ENCODE measurements at places on chromosomes 4 and X.

DNA sequence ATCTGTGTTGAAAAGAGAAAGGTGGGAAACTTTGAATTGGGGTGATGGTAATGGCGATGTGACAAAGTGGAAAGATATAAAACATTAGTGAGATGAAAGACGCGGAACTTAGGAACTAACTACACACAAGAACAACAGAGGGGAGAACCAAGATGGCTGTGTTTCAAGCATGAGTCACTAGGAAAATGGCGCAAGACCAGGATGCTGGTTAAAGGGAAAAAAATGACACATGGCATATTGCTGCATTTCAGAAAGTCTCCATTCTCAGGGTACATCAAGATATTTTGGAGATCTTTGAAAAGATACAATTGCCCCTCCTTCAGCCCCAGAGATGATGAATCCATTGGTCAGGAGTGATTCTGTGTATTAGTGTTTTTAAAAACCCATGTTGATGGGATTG is 164.4 kb downstream of the FBXO8 start:
- DNase-seq: no peak

DNA sequence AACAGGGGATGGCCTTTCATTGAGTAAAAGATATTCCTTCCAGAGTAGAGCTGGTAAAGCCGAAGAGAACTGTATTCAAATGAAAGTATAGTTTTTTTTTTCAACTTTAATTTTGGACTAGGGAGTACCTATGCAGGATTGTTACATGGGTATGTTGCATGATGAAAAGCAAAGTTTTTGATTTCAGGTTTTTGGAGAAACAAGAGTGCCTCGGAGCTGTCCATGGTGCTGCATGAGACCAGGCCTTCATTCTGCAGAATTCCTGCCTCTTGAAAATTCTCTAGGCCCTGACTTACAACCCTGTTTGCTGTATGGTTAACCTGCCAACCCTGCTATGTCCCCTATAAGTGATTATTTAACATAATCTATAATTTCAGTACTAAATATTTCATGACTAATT is 1065.7 kb upstream of the FTHL17 start:
- no peak for DNase-seq

- DNase-seq: no peak
Measured at GRCh38 chrX:37753384-37753783, 26.5 kb upstream of the CYBB start.

DNA sequence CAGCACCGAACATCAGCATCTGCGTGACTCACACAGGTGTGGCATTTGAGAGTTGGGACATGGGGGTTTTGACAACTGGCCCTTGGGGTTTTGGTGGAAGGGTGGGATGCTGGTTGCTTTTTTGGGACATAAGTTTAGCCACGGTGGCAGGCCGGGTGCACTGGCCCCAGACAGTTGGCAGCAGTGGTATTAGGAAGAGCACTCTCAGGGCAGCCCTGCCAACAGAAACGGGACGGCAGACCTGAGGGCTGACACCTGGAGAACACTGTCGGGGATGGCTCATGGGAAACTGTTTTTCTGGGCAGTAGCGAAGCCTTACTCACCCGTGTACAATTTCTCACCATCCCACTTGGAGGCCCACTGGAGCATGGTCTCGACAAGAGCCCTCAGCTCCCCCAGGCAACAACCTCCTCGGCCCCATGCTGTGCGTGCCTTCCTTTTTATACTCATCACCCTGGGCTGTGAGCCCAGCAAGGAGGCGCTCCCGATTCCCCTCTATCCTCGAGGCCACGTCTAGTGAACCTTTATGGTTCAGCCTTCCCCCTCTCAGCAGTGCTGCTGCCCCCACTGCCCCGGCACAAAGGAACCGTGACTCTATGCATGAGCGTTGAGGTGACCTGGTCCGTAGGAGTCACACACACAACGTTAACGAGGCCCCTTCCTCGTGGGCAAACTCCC is 30.6 kb downstream of the WDR1 start:
- no peak for DNase-seq

DNA sequence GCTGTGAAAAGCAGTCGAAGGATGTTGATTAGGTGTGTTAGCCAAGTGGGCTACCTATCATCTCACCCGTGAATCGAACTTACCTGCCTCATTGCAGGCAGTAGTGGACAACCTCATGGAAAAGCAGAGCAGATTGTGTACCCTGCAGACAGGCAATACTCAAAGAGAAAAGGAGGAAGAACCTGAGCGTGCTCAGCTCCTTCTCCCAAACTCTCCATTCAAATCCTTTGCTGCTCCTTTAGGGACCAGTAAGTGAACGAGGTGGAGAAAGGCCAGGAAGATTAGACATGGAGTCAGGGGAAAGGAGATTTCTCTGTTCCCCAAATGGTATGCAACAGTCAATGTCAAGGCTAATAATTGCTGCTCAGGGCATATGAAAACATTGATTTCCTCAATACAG is 45.2 kb upstream of the ELF2 start:
- DNase-seq: no peak

- no peak for DNase-seq
Measured at GRCh38 chr4:89099034-89099433, 12.3 kb upstream of the TIGD2 start.

GRCh38 chr4:127403471-127404084 is 229.2 kb upstream of the INTU start:
- no peak for DNase-seq

GRCh38 chrX:139560221-139560620 is 29.7 kb downstream of the F9 start:
- DNase-seq: no peak

- DNase-seq: no peak
Measured at GRCh38 chr4:20760053-20760452, 59.8 kb downstream of the PACRGL start.

DNA sequence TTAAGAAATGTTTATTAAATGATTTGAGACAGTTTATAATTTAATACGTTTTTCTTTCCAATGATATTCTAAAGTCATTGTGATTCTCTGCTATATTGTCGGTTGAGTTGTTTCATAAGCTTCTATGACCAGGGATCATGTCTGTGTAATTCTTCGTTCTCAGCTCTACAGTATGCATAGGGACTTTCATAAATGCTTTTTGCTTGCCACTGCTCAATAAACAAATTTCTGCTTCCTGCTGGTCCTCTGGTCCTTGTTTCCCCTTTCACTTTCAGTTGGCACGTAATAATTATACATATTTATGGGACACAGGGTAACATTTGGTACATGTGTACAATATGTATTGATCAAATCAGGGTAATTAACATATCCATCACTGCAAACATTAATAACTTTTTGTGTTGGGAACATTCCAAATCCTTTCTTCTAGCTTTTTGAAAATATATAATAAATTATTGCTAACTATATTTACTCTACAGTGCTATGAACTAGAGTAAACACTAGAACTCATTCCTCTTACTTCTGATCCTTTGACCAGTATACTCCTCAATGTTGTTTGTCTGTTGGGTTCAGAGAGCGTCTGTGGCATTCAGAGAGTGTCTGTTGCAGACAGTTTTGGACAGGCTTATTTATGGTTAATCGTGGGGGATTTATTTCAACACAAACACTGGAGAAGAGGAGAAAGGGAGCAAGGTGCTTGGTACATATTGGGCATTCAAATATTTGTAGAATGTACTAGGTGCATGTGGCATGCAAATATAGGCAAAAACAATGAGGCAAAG is 68.3 kb upstream of the SPANXB1 start:
- no peak for DNase-seq

GRCh38 chr4:7360806-7361205 is 73.9 kb downstream of the PSAPL1 start:
- no peak for DNase-seq

DNA sequence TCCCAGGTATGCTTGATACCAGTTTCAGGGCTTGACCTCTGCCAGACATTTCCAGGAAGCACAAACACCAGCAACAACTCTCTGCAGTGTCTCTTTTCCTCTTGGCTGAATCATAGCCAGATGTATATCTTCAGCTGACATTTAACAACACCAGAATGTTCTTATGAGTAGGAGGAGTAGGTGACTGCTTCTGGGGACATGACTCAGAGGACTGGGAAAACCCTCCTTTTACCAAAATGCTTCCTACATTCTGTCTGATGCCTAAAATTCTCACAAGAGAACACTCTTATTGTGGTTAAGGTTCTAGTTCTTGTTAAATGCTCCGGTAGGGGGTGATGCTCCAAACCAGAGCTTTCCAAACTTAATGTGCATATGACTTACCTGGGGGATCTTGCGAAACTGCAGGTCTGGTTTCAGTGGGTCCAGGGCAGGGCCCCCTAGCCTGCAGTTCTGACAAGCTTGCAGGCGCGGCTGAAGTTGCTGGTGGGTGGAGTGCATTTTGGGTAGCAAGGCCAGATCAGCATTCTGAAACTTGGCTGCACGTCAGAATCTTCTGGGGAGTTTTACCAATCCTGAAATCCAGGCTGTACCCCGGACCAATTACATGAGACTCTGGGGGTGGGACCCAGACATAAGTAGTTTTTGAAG is 329.3 kb upstream of the RPS6KA3 start:
- DNase-seq: no peak

- no peak for DNase-seq
Measured at GRCh38 chrX:49273181-49273727, 3.7 kb downstream of the PPP1R3F start.

DNA sequence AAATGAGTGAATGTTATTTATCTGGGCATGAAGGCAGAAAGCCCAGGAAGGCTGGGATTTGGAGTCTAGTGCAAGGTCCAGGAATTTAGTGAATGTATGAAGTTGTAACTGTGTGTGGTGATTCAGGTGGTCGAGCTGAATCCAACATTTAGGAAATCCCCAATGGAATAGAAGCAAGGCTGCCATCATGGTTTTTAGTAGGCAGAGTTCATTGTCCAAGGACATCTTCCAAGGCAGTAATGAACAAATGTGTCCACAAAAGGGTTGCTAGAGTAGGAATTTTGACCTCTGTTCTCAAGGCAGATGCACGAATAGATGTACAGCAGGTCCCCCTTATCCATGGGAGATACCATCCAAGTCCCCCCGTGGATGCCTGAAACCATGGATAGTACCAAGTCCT is 42.9 kb upstream of the ACSL1 start:
- DNase-seq: no peak

- no peak for DNase-seq
Measured at GRCh38 chr4:161222889-161223288, 940.9 kb downstream of the FSTL5 start.

GRCh38 chr4:150280081-150280895 is 202.0 kb downstream of the DCLK2 start:
- DNase-seq: peak; percentile 7

- no peak for DNase-seq
Measured at GRCh38 chr4:38050560-38051350, 90.6 kb downstream of the PTTG2 start.

GRCh38 chr4:165971933-165972332 is 98.9 kb downstream of the TLL1 start:
- no peak for DNase-seq

- DNase-seq: no peak
Measured at GRCh38 chrX:44971674-44972073, 98.7 kb downstream of the KDM6A start.

DNA sequence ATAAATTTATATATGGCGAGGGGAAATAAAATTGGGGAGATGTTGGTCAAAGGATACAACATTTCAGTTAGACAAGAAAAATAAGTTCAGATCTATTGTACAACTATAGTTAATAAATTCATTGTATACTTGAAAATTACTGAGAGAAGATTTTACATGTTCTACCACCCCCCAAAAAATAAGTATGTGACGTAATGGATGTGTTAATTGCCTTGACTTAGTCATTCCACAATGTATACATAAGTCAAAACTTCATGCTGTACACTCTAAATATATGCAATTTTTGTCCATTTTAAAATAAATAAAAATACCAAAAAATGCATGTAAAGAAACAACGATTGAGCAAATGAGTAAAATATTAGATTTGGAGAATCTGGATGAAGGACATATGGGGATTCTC is 1.8 kb downstream of the USP11 start:
- DNase-seq: no peak

Data from thymus (tissue), 14 donors.